ENCODE measurements at places on chromosomes 2 and 18.

GRCh38 chr2:27583390-27583915 is 611 bp downstream of the ZNF512 start:
- no peak for DNase-seq

DNA sequence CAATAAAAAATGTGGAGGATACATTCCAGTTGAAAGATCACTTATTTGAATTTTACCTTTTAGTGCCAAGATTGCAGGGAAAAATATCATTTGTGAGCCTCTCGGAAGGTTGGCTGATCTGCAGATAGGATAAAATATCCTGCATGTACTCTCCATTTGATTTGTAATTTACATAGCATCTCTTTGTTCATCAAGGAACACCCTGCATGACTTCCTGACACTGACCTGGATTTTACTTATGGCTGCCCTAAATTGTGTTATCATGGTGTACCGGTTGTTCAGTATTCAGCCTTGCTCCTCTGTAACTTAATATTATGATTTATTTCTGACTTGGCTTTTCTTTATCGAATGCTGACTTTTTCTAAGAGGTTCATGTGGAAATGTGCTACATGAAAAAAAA is 226.4 kb downstream of the PIK3C3 start:
- no peak for DNase-seq

GRCh38 chr2:16378031-16378430 is 287.6 kb downstream of the CYRIA start:
- no peak for DNase-seq

DNA sequence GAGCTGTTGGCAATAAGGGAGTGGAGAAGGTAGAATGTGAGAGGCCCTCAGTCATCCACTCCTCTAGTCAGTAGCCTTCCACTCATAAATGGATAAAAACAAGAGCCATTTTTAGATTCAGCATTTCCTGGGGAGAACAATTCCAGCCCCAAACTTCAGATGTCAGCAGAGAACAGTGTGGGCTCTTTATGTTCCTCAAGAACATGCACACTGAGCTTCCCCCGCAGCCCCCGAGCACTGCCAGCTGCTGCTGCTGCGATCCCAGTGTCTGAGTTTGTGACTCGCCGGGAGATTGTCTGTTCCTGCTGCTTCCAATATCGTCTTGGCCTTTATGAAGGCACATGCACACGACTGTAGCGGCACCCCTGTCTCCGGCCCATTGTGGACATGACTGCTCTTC is 143.7 kb upstream of the CTNNA2 start:
- no peak for DNase-seq

DNA sequence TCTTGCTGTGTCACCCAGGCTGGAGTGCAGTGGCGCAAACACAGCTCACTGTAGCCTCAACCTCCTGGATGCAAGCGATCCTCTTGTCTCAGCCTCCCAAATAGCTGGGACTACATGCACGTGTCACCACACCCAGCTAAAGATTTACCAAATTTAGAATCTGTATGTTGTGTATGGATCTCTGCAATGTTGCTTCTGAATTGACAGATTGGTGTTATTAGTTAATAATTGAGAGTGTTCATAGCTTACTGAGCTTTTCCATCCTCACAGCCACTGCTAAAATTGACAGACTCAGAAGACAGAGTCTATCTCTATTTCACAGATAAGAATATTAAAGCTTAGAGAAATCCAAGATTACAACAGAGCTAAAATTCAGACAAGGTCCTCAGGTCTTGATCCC is 4.3 kb upstream of the NBAS start:
- DNase-seq = no peak

DNA sequence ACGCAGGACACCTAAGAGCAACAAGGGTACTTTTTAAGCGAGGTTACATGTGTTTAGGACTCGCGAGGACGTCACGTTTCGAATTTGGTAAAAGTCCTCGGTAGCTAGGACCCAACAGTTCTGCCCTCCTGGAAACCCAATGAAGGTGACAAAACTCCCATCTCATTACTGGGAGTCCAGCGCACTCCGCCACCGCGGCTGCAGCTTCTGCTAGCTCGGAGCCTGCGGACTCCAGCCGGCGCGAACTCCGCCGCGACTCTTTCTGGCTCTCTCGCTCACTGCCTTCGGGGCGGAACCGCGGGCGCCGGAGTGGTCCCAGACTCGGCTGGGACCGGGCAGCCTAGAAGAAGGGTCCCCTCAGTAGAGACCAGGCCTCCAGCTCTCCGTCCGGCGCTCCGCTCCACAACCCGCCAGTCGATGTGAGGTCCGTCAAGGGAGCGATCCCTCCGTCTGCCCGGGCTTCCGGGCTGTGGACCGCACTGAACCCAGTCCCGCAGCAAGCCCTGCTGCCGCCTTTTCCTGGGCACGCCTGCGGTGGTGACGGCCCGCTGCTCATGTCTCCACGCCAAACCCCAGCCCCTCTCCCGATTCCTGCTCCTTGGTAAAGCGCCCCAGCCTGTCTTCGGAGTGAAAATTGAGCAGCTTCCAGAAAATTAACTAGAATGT is 3.0 kb upstream of the OSR1 start:
- peak; percentile 62 for DNase-seq

GRCh38 chr2:128026448-128027277 is 1.2 kb downstream of the SAP130 start:
- no peak for DNase-seq

GRCh38 chr2:24203029-24203786 is 28.4 kb downstream of the FAM228A start:
- DNase-seq = no peak

GRCh38 chr2:19228181-19228593 is 130.2 kb downstream of the OSR1 start:
- no peak for DNase-seq

DNA sequence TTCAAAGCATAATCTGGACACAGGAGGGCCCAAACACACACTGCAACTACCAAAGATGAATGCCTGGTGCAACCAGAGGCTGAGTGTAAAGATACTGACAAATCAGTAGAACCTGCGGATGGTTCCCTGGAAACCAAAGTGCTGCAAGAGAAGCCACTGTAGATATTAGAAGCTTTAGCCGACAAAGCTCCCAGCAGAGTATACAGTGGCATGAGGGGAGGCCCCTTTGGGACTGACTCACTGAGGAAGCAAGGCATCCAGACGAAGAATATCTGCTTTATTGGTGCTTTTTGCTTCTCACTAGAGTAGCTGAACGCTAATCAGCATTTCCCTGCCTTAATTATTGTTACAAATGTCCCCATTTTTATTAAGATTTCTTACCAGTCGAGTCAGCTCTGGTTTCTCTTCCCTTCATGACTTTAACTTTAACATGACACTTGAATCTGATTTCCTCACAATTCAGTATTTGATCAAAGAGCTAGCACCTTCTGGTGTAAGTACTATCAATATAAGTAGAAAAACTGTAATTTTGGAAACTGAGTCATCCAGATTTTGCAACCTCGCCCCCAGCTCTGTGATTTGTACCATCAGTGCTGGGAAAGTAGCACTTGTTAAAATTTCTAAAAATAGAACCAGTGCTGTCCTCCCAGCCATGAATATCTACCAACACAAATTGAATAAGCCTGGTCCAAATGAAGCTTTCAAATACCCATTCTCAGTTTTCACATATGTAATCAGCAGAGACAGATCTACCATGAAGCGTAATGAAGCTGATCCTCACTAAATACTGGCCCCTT is 34.2 kb downstream of the FIGN start:
- DNase-seq = no peak

- DNase-seq = peak; percentile 72
These were observed 344.2 kb downstream of the MTX2 start for GRCh38 chr2:176613323-176613987.

DNA sequence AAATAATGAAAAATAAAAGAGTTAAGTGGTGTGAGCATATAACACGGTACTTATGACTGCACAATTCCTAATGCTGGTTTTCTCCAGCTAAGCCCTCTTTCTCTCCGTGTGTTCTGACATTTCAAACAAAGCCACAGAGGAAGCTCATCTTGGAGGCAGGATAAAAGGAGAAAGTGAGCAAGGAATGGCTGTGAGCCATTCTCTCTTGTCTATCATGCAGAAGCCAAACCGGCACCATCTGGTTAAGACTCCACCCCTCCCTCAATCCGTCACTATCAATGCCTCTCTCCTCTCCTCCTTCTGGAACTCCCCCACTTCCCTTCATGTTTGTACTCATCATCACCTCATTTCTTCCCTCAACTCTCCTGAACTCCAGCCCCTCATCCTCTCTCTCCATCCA is 210.4 kb downstream of the TMEM163 start:
- DNase-seq = no peak

DNA sequence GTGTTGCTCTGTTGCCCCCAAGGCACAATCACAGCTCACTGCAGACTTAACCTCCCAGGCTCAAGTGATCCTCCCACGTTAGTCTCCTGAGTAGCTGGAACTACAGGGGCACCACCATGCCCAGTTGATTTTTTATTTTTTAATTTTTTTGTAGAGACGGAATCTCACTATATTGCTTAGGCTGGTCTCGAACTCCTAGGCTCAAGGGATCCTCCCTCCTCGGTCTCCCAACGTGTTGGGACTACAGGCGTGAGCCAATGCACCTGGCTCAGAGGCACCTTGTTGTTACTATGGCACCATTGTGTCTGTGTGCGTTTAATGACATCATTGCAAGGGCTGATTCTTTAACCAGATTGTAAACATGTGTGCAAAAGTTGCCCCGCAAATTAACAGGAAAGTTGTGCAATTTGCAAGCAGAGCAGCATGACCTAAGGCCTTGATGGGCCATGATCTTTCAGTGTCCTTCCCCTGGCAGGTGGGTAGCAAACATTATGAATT is 22.6 kb downstream of the TCF23 start:
- DNase-seq = no peak

- no peak for DNase-seq
These were observed 68.8 kb downstream of the LTBP1 start for GRCh38 chr2:33015421-33016142.

- DNase-seq = no peak
These were observed 397.5 kb downstream of the FIGN start for GRCh38 chr2:163338270-163338669.

- DNase-seq = no peak
These were observed 334.8 kb downstream of the CELF4 start for GRCh38 chr18:37230768-37231167.

- no peak for DNase-seq
These were observed 4.5 kb upstream of the CYP27A1 start for GRCh38 chr2:218777276-218777990.

GRCh38 chr2:43078301-43078700 is 148.1 kb downstream of the ZFP36L2 start:
- no peak for DNase-seq

GRCh38 chr18:46652372-46652771 is 4.6 kb downstream of the LOXHD1 start:
- DNase-seq = no peak

DNA sequence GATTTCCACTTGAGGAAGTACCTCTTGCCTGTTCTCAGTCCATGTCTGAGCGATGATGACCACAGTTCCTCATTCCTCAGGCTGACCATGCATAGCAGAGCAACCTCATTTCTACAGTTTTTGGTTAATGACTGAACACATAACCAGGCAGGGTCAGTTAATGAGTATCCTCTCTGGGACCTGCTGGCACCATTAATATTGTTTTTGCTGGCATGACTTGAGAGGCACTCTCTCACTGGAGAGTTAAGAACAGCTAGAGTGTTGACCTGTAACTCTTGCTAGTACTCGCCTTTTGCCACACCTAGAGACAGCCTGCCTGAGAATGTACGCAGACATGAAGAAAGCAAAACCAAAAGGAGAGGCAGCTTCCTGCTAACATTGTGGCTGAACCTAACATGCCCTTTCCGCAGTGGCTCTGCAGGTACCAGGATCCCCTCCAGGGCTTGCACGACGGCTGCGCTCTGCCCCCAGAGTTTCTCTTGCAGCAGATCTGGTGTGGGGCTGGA is 23.9 kb downstream of the PECR start:
- DNase-seq = no peak

Data from right hindlimb (tissue), 1 donor.